ENCODE measurements at places on chromosomes 3 and 15. TPM values are rescaled to one million over a fixed set of nuclear protein-coding genes. Genes with fewer than 3 reads are reported as not detected.

- no peak for DNase-seq
Observed at GRCh38 chr3:111851511-111851954, 7.5 kb upstream of the PHLDB2 start.

DNA sequence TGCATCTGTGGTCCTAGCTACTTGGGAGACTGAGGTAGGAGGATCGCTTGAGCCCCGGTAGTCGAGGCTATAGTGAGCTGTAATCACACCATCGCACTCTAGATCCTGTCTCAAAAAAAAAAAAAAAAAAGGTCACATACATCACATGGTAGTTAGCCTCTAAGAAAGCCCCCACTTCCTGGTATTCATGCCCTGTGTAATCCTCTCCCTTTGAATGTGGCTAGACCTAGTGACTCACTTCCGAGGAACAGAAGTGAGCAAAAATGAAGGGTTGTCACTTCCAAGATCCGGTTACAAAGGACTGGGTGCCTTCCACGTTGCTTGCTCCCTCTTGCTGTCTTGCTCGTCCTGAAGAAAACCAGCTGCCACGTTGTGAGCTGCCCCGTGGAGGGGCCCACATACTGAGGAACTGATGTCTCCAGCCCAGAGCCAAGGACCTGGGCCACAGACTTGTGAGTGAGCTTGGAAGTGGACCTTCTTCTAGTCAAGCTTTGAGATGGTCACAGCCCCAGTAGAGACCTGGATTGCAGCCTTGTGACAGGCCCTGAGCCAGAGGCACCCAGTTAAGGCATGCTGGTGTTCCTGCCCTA lies 12.6 kb upstream of the LCTL start:
- DNase-seq: no peak

- no peak for DNase-seq
Observed at GRCh38 chr15:58292751-58293175, 139.0 kb upstream of the LIPC start.

- no peak for DNase-seq
Observed at GRCh38 chr15:38531509-38531908, 33.1 kb downstream of the RASGRP1 start.

- DNase-seq: no peak
Observed at GRCh38 chr15:101295607-101296161, 636 bp upstream of the SNRPA1 start.

DNA sequence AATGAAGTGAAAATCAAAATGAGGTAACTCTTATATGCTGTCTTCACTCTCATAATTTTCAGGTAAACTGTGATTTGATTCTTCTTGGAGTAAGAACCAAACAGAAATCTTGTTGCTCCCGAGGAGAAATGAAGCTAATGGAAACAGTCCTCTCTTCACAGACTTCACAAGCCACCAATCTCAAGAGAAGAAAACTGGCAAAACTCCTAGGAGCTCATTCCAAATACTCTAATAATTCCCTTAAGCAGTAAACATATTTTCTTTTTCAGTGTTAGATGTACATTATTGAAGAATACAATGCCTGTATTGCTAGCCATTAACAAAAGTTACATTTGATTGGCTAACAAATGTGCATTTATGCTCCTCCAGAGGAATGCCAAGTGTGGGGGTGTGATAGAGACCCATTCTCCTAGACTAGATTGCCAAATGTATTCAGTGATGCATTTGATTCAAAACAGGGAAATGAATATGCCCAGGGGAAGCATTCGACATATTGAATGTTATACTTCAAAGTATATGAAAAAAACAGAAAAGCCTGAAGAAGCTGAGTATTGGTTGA lies 11.8 kb upstream of the RIOX2 start:
- DNase-seq: no peak

GRCh38 chr3:66456711-66457173 lies 44.1 kb downstream of the LRIG1 start:
- DNase-seq: no peak

GRCh38 chr15:76941636-76942035 lies 10.1 kb downstream of the RCN2 start:
- no peak for DNase-seq

DNA sequence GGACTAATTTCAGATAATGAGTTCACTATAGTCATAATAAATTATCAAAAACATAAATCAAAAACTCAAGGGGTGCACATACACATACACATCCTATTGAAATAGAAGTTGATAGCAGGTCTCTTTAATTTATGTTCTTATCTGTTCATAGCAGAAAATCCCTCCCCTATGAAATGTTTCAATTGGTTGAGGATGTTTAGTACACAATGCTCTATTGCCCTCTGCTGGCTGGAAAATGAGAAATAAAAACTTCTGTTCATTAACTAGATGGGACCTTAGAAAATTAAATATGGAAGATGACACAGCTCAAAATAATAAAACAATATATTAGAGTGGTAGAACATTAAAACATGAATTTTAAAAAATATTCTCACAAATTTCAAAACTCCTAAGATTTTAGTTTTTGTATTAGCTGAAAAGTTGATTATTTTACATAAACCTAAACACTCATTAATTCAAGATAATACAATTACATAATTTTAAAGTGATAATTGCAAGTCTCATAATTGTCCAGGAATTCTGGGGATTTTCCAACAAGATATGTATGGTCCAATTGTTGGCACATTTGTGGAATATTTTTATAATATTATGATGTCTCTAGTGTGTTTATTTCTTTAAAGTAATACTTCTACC lies 735.0 kb downstream of the ROBO1 start:
- DNase-seq: no peak

DNA sequence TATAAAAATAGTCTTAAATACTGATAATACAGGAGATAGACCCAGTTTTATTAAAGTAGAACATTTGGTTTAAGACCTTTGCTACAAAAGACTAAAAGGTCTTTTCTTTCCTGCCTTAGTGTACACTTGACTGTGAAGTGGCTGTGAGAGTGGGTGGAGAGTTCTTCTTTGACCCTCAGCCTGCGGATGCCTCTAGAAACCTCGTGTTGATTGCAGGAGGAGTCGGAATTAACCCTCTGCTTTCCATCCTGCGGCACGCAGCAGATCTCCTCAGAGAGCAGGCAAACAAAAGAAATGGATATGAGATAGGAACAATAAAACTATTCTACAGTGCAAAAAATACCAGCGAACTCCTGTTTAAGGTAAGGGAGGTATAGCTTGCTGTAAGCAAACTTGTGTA lies 36.5 kb downstream of the OXNAD1 start:
- DNase-seq: no peak

DNA sequence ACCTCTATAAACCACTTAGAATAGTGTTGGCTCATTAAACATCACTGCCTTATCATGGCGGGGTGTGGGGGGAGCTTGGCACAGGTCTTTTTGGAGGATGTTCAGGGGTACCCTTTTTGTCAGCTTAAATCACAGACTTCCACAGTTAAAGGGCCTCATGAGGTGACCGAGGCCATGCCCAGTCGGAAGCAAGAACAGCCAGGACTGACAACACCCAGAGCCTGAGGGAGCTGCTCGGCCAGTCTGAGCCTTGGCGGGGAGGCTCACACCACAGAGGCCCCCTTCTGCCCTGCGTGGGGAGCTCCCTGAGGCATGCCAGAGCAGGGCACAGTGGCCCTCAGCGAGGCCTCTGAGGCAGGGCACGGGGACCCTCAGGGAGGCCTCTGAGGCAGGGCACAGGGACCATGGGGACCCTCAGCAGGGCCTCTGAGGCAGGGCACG lies 49.5 kb downstream of the UMPS start:
- no peak for DNase-seq

GRCh38 chr3:65953881-65954733 lies 84.6 kb downstream of the MAGI1 start:
- peak; percentile 90 for DNase-seq

DNA sequence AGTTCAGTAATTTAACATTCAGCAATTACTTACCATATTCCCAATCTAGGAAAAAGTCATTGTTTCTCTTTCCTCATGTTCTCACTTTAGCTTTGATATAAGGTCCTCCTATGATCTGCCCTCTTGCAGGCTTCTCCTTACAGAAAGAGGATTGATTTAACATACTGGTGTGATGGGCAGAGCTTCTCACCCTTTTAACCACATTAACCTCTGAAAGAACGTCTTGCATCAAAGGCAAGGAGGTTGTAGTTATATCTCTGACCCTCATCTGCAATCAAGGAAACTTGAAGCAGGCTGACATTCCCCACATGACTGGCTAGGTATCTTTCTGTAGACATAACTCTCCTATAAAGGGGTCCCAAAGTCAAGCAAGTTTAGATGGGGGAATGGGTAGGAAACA lies 39.5 kb downstream of the BTLA start:
- DNase-seq: no peak

DNA sequence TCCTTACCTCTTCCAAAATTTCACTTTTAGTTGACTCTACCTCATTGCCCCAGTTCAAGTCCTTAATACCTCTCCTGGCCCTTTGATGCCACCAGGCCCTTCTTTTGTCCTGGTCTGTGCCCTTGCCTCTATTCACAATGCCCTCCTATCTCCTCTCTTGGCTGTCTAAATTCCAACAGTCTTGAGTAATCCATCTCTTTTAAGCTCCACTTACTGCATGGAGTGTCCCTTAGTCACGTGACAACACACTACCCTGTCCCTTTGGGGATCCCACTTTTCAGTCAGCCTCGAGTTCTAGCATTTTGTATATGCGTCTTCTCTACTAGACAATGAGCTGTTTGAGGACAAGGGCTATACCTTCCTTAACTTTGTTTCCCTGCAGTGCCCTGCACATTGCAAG lies 52.7 kb upstream of the SCN5A start:
- DNase-seq: no peak

DNA sequence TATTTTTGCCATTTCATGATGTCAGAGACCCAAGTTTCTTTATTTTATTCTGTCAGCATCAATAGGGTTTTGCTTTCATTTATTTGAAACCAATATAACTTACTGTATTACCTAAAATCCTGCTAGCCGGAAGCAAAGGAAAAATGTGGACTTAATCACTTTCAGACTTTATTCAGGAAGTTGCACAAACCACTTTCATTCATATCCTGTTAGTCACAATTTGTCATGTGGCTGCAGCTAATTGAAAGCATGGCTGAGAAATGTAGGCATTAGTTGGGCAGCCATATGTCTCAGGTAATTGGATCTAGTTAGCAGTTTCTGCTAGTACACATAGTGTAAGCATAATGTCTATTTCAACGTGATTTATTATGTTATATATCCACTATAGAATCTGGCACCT lies 462.3 kb upstream of the SGO1 start:
- no peak for DNase-seq

GRCh38 chr3:33061782-33062181 lies 35.2 kb downstream of the GLB1 start:
- DNase-seq: no peak

DNA sequence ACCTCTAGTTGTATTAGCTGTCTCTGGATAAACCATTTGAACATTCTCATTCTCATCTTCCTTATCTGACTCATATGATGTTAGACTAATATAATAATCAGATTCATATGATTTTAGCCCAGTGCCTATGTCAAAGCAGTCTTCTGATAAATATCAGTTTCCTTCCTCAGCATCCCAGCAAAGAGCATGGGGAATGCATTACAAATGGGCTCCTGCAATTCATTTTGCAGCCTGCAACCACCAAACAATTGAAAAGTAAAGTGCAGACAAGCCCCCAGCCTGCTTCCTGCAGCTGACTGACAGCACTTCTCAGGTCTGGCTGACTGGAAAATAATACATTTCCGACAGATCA lies 78.2 kb upstream of the STAC start:
- DNase-seq: no peak

DNA sequence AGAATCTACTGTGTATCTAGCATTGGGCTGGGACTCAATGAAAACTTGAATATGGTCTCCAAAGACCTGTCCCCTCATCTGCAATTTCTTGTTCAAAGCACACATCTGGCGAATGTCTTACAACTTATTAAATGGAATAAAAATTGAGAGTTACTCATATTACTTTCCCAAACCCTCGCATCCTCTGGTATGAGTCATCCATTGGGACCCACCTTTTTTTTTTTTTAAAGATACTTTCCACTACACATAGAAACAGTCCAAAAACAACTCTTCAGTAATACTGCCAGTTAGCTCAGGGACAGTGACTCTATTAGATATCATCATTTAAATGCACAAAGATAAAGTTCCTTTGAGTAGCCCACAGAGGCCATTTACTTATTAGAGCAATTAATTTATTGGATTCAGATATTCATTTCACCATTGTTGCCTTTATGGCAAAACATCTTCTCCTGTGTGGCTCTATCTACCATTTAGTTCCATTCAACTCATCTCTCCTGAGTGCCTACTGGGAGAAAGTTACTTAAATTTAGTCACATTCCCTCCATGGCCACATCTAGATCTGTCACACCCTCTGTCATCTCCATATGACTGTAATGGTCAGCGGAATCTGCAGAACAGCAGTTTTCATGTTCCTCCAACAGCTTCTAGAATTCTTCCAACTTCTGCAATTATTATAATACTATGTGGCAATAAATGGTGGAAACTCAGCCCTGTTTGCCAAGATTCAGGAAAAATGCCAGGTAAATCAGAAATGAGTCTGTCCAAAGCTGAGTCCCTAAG lies 77.9 kb upstream of the ARHGEF3 start:
- DNase-seq: no peak

DNA sequence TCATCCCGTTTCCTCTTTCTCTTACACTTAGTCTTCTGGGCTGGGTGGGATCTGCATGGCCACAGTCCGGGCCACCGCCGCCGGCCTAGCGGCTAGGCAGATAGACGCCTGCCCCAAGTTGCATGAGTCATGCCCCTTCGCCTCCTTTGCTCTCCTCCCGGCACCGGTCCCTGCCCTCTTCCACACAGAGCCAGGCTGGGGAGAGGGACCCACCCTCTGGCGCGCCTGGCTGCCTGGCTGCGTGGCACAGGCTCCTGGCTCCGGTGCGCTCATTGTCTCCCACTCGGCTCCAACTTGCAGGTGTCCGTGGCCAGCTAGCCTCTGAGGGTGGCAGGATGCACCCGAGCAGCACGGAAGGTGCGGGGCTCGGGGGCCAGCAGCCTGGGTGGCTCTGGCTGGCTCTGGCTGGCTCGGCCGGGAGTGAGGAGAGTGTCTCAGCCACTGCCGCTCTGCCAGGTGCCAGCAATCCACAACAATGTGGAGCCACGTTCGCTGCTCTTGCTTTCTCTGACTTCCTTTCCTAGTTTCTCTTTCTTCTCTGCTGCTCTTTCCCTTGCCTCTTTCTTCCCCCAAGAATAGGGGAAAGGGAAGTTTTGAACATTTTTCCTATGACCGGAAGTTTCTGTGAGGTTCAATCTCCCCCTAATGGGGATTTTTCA lies 22.4 kb upstream of the MTHFS start:
- DNase-seq: no peak

DNA sequence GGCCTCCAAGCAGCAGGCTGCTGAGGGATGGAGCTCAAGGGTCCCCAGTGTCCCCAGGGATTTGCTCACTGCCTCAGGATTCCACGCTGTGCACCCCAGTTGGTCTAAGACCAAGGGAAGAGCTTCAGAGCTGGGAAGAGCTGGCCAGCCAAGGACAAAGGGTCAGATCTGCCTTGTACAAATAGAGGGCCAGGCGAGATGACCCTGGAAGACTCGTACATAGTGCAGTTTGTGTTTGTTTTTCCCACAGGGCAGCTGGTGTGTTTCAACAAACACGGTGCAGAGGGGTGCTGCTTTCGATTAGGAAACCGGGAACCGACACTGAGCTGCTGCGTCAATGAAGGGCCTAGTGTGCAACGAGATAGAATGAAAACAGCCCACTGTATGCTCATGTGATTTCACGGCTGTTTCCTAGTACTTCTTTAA lies 56.1 kb upstream of the TRPM1 start:
- no peak for DNase-seq

Gene ATP13A4
- total RNA-seq: 9.2 TPM

Gene FGF12
- 4.4 TPM for total RNA-seq

Gene CKMT1B
- total RNA-seq: 3.2 TPM

Gene C3orf22
- not detected for total RNA-seq

Gene INO80
- total RNA-seq: 11.7 TPM

Gene TNIK
- 4.4 TPM for total RNA-seq

Gene BNC1
- not detected for total RNA-seq

Gene SH2D7
- not detected for total RNA-seq

Gene FOXB1
- total RNA-seq: not detected

Gene IFRD2
- 56.9 TPM for total RNA-seq

Gene CAPN7
- total RNA-seq: 15.7 TPM

Measured in pancreas (tissue), 10 donors.